Dermis microvascular lymphatic vessel endothelial cell (primary cell): ENCODE measurements at places on chromosomes 7 and 10. TPM values are rescaled to one million over a fixed set of nuclear protein-coding genes. Genes with fewer than 3 reads are reported as not detected.

GRCh38 chr7:154178895-154179294 is 126.7 kb downstream of the DPP6 start:
- no peak for DNase-seq

CALHM3 gene
- total RNA-seq, result not detected in 2 replicates

CALCR gene
- total RNA-seq, result not detected in 2 replicates

DNA sequence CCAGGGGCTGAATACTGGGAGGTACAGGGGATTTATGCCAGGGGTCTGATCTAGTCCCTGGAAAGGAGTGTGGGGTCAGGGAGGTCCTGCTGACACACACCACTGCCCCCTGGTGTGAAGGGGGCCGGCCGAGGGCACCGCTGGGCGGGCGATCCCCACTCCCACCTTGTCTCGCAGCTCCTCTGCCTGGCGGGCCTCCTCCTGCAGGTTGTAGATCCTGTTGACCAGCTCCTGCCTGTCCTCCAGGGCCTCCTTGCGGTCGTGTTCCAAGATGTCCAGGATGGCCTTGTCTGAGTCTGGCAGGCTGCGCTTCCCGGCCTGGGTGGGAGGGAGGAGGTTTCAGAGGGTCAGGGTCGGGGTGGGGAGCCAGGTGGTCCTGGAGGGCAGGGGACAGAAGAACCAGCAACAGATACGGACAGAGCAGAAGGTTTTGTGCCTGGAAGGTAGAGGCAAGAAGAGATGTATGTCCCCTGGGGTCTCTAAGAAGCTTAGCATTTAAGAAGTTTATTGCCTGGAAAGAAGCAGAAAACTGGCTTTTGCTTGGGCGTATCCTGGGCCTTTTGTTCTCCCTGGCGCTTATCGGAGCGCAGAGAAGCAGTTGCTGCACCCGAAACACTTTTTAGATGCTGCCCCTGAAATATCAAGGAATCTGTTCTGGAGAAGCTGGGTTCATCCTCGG is 94.5 kb upstream of the GNA12 start:
- no peak for DNase-seq

GRCh38 chr10:23413629-23414089 is 25.2 kb upstream of the OTUD1 start:
- DNase-seq, result no peak

LIPN gene
- total RNA-seq, result not detected in 2 replicates

PRXL2A gene
- 101 and 174 TPM in 2 replicates for total RNA-seq

DNA sequence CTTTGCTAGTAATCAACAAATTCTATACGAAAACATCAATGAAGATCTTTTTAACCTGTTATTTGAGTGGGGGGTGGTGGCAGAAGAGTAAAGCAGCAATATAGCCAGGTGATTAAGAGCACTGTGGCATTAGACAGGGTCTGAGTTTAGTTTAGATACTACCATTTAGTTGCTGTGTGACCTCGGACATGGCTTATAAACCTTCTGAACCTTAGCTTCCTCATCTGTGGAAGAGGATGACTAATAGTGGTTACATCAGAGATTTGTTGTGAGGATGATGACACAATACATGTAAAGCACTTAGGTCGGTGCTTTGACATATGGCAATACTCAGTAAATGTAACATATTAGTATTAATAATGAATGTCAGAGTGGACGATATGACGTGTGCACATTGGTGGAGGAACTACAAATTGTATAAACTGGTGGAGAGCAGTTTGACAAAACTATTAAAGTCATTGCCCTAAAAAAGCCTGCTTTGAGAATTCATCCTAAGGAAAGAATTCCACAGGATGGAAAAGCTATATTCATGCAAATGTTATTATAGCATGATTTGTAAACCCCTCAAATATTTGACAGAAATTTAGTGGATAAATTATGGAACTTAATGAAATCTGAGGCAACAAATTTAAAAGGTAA is 24.3 kb downstream of the SPAG6 start:
- DNase-seq, result peak; percentile 16

YWHAG gene
- total RNA-seq, result 84.6 and 122 TPM in 2 replicates

DNA sequence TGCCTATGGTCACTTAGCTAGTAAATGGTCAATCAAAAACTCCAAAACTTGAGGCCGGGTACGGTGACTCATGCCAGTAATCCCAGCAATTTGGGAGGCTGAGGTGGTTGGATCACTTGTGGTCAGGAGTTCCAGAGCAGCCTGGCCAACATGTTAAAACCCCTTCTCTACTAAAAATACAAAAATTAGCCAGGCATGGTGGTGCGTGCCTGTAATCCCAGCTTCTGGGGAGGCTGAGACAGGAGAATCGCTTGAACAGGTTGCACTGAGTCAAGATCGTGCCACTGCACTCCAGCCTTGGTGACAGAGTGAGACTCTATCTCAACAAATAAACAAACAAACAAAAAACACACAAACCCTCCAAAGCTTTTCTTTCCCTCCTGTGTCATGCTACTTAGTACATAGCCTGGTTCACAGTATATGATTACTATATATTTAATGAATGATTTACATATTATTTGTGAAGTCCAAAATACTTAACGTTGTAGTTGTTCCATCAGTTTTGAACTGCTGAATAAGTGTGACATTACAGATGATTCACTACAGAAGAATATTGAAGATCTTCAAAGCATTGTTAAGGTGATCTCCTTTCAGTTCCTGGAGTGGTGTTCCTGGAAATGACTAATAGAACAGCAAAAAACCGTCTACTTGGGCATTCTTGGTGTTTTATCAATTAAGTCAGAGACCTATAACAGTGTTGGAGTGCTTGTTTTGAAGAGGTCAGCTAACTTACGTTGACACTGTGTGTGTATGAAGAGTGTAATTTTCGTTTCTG is 72.9 kb downstream of the ADK start:
- DNase-seq, result peak; percentile 82

- DNase-seq, result no peak
These were observed 10.0 kb downstream of the SHH start for GRCh38 chr7:155802291-155802690.

DNA sequence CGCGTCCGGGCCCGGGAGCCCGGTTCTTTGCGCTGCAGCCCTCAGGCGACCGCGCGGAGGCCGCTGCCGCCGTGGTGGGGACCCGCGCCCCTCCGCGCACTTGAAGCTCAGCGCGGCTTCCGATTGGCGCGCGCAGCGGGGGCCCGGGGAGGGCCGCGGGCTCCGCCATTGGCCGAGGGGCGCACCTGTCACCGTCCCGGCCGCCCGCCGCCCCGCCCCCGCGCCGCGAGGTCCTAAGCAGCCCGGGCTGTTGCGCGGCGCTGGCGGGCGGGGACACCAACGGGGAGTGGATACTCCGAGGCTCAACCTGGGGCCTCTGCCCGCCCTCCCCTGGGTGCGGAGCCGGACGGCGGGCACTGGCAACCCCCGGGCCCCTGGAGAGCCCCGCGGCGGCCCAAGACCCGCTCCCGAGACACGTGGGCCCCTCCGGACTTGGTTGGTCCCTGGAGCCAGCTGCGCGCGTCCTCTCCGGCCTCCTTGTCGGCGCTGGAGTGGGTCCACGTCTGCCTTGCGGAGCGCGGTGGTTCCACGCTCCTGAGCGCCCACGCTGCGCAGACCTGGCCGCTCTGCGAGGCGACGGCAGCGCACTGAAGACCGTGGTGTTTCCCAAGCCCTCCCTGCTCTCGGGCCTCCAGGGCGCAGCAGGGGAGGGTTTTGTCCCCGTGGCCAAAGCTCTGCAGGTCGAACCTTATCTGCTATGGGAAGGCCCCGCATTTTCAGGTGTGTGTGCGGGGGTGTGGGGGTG is at the start of gene MNX1:
Gene MNX1, minus strand, starts transcription at position 76 of the 745 bp plus-strand sequence. CDS start 313 bp downstream, outside the sequence.
- peak; percentile 73 for DNase-seq

GPR26 gene
- not detected in 2 replicates for total RNA-seq

DNA sequence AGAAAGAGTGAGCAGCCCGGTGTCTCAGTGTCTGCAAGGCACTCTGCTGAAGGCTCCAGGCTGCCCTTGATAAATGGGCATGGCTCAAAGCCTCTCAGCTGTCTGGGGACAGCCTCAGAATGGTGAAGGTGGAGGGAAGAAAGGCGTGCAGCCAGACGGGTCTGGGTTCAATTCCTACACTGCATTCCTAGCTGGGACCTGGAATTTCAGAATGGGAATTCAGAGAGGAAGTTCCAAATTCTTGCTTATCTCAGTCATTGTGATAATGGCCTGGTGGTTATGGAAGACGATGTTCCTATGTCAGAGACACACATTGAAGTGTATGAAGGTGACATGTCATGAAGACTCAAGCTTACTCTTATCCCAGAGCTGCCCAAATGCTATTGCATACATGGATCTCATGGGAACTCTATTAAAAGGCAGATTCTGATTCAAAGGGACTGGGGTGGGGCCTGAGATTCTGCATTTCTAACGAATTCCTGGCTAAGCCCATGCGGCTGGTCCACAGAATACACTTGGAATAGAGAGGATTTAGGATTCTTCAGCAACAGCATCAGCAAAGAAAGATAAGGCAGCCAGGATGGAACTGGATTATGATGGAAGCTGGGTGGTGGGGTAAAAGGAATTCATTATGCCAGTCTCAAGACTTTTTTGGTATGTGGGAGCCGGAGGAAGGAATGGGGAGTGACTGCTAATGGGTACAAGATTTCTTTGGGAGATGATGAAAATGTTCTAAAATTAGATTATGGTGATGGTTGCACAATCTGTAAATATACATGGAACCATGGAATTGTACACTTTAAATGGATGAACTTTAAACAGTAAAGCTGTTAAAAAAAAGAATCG is 82.6 kb upstream of the ZMIZ1 start:
- no peak for DNase-seq

HTR7 gene
- under 0.01 and 0.13 TPM in 2 replicates for total RNA-seq

- DNase-seq, result no peak
These were observed 398.5 kb upstream of the CNTNAP2 start for GRCh38 chr7:145718129-145718528.

MSANTD7 gene
- 17.1 and 18.1 TPM in 2 replicates for total RNA-seq

CREB5 gene
- 3.0 and 4.7 TPM in 2 replicates for total RNA-seq

SPDYE2 gene
- not detected in 2 replicates for total RNA-seq

DNA sequence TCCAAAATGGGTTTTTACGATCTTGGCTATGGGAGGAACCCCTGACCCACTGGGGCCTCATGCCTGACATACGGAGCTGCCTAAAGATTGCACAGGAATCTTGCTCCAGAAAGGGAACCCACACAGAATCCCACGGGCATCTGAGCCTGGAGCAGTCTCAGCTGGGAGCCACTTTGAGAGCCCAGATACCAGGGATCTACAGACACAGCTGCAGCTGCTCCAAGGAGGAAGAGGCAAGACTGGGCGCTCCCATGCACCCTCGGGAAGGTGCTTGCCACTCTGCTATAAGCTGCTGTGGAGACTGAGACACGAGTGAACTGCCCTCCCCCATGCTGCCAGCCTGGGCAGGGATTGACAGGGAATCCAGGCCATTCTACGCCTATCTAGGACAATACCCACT is 202.5 kb downstream of the REEP3 start:
- no peak for DNase-seq

GRCh38 chr7:111226800-111227199 is 135.9 kb downstream of the LRRN3 start:
- DNase-seq, result no peak

GRCh38 chr10:116112232-116113231 is 160.5 kb downstream of the GFRA1 start:
- DNase-seq, result no peak

OR9A2 gene
- not detected in 2 replicates for total RNA-seq

GRCh38 chr7:2523941-2524807 is 4.6 kb downstream of the LFNG start:
- peak; percentile 94 for DNase-seq

DNA sequence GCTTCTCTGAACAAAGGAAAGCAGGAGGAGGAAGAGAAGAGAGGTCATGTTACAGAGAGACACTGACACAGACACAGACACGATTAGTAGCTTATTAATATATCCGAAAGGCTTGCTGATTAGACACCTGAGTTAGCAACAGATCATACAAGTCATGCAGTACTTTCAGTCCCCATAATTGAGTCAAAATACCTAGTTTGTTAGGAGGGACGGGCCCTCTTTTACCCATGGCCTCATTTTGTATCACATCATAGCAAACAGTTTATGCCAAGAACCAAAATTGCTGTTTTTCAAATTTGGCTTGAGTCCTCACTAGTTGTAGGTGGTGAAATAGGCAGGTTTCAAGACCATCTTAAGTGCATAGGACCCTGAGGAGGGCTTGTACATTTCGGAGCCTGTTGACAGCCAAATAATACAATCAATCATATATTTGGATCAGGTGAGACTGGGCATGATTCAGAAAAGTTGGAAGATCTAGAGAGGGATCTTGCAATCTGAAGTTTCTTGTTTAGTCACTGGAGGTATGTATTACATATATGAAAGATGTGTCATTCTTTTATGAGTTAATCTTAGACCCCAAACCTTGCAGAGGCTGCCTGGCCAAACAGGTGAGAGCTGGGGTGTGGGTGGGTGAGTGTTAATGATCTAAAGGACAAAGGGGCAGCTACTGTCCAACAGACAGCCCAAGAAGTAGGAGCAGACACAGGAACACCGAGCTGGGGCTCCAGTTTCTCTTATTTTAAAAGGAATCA is 65.4 kb downstream of the PRPF18 start:
- no peak for DNase-seq

DNA sequence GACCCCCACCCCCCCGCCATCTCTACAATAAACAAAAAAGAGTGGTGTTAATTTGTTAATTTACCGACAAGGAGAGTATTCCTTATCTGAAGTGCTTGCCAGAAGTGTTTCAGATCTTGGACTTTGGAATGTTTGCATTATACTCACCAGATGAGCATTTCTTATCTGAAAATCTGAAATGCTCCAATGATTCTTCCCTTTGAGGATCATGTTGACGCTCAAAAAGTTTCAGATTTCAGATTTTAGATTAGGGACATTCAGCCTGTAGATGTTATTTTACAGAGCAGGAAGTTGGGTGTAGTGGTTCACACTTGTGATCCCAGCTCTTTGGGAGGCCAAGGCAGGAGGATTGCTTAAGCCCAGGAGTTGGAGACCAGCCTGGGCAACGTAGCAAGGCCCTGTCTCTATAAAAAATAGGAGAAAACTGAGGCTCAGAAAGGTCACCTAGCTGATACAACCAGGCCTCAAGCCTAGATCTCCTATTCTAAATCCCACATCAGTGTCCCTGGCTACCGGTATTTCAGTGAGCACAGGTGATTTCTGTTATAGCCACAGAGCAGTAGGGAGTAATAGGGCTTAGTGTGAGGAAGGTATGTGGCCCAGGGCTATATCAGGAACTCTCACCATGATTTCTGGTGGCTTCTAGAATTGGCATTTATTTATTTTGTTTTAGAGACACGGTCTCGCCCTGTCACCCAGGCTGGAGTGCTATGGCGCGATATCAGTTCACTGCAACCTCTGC is 35.4 kb downstream of the TMEM120A start:
- DNase-seq, result no peak

WNT2 gene
- not detected in 2 replicates for total RNA-seq

NEBL gene
- 0.63 and 1.2 TPM in 2 replicates for total RNA-seq

GRCh38 chr10:7297094-7297493 is 113.7 kb downstream of the SFMBT2 start:
- DNase-seq, result no peak

- DNase-seq, result peak; percentile 56
These were observed 594 bp downstream of the ZNF503 start for GRCh38 chr10:75400771-75401568.
